ENCODE measurements at places on chromosomes 7 and 10.
A peak's percentile ranks its signal among the peaks of the same experiment; 100 is the strongest.

- DNase-seq, result no peak
These were observed 85.2 kb upstream of the SEMA3C start for GRCh38 chr7:81004098-81004497.

- DNase-seq, result peak; percentile 45
These were observed 301.5 kb downstream of the ZEB1 start for GRCh38 chr10:31620226-31621151.

DNA sequence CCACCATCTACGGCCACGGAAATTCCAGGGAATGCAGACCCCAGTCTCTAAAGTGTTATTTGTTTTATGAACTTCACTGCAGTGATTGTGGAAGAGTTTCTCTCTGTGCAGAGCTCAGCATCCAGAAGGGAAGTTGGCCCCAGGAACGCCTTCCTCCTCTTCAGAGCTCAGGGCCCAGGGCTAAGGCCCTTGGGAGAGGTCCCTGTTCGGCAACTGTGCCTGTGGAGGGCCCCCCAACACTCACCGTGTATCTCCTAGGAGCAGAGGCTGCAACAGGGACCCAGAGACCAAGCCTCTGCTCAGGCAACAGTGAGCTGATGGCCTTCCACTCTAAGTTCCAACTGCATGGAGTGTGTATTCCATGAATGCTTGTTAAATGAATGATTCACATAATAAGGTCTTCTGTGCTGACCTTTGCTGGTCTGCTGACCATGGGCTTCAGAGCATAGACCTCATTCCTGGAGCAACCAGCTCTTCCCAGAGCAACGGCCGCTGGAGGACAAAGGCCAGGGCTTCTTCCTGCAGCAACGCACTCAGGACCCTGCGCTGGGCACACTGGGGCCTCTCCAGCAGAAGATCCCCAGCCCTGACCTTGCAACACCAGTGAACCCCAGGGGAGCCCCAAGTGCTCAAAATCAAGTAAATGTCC, 7.7 kb downstream of the DIP2C start:
- no peak for DNase-seq

- DNase-seq, result no peak
These were observed 1.0 kb downstream of the ATE1 start for GRCh38 chr10:121926671-121927317.

DNA sequence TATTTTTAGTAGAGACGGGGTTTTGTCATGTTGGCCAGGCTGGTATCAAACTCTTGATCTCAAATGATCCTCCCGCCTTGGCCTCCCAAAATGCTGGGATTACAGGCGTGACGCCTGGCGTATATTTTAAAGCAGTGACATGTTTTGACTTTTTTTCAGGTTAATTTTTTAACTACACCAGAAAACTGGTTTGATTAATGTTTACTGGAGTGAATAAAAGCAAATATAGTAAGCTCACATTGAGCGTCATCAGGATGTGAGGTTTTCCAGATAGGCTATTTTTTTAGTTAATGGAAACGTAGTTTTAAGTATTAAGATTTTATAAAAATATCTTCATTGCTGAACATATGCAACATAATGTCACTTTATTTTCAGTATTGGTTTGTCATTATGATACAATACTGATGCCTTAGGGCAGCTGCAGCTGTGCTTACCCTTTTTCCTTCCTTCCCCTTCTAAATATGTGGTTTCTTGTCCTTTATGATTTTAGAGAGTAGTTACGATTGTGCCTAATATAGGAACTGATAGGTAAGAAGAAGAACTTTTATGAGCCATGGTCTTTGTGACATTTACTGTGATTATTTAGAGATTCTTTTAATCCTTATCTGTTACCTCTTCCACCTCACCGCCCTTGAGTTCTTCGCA, 37.3 kb downstream of the TMEM60 start:
- DNase-seq, result no peak

DNA sequence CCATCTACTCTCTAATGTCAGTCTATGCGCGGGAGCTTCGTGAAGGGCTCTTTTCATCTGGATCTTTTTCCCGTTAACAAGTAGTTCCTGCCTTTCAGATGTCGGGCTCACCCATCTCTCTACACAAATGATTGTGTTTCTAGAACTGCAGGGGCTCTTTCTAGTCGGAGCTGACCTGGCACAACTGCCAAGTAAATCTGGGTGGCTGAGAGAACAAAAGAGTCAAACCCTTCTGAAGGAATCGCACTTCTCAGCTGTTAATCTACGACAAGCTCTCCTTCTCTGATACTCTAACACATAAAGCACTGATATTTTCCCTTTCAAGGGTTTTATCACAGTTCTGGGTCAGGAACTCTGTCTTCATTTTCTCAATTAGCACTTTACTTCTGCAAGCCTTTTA, 144.7 kb downstream of the NRP1 start:
- DNase-seq, result no peak

DNA sequence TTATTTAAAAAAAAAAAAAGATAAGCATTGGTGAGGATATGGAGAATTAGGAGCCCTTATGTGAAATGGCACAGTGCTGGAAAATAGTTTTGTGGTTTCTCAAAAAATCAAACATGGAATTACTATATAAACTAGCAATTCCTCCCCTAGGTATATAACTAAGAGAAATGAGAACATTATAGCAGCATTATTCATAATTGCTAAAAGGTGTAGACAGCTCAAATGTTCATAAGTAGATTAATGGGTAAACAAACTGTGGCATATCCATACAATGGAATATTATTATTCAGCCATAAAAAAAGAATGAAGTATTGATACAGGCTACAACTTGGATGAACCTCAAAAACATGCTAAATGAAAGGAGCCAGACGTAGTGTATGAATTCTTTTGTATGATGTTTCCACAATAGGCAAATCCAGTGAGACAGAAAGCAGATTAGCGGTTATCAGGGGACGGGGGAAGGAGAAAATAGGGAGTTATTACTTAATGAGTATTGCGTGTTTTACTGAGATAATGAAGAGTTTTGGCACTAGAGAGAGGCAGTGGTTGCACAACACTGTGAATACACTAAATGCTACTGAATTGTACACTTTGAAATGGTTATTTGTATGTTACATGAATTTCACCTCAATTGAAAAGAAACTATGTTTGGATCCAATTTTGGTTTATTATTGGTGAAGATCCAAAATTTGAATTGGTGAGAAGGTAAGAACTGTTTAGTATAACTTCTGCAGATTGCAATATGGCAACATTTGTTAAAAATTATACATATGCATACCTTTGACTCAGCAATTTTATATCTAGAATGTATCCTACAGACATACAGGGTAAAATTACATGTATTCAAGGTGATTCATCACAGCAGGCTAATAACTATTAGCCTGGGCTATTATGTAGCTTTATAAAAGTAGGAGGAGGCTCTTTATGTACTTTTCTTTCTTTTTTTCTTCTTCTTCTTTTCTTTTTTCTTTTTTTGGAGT, 69.7 kb downstream of the VCL start:
- no peak for DNase-seq

GRCh38 chr7:103474956-103475355, 28.9 kb upstream of the SLC26A5 start:
- no peak for DNase-seq

DNA sequence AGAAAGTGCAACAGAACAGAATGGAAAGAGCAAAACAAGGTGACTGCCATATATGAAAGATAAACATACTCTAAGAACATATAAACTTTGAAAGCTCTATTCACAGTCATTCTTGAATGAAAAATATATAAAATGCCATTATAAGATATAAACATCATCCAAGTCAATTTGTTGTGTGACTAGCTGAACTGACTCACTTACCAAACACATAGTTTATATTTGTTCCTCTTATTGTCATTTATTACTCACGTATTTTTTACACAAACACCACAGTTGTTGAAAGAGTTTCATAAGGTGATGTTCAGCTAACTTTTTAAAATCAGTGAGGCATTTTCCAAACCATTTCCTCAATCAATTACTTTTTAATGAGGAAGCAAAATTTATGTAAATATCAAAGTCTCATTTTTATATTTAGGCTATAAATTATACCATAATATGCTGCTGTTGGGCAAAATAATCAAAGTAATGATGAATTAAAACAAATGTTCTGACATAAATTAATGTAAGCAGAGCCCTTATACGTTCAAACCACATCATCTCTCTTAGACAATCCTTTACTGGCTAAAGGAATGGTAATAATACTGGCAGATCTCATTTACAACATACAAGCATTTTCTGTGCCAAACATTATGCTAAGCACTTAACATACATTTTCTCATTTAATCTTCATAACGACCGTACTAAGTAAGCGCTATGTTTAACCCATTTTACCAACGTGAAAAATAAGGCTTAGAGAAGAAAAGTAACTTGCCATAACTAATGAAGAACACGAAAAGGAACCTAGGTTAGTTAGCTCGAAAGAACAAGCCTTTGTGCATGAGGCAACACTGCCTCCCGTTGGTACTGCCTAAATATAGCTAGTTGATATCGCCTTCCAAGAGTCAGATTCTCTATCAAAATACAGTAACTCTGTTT, 7.3 kb downstream of the LRRN3 start:
- peak; percentile 37 for DNase-seq

DNA sequence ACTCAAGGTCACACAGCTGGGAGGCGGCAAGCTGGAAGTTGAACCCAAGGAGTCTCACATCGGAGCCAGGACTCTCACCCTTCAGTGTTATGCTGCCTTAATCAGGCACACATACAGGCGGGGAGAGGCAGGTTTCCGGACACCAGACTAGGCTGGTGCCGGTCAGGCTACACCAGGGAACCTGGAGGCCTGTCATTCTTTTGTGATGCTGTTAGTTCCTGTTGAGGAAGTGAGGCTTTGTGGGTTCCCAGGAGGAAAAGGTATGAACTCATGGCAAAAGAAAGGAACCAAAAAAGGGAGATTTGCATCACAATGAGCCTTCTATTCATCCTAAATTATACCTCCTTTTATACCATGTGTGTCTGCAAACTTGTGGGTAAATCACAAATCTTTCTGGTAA, 103.8 kb downstream of the TCF7L2 start:
- DNase-seq, result no peak

- no peak for DNase-seq
These were observed 17.1 kb upstream of the ZNF800 start for GRCh38 chr7:127409629-127410028.

GRCh38 chr10:118570591-118570990, 24.9 kb downstream of the PRLHR start:
- no peak for DNase-seq

GRCh38 chr7:109967406-109967805, 1123.5 kb upstream of the LRRN3 start:
- no peak for DNase-seq

- DNase-seq, result peak; percentile 74
These were observed 509.5 kb upstream of the CELF2 start for GRCh38 chr10:10508211-10508610.

DNA sequence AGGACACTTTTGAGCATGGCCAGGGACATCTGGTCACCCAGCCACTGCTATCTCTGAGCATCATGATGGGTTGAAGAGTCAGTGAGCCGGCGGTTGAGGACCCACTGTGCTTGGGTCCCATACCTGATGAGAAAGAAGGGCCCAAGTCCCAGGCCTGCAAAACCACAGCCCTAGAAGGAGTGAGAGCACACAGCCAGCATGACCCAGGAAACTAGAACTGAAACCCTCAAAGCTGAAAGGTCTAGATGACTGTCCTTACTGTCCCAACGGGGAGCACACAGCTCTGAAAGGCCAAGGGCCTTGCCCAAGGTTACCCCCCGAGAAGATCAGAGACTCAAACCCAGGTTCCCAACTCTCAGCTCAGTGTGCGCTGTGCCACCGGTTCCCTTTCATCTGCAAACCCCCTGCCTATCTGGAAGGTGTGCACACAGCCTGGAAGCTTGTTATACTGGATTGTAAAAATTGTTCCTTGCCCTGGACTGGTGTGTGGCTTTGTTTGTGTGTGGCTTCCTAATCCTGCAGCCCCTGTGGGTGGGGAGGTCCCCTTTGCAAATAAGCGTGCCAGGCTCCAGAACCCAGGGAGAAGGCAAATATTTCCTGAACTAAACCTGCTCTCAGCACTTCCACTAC, 22.6 kb upstream of the PSAP start:
- no peak for DNase-seq

DNA sequence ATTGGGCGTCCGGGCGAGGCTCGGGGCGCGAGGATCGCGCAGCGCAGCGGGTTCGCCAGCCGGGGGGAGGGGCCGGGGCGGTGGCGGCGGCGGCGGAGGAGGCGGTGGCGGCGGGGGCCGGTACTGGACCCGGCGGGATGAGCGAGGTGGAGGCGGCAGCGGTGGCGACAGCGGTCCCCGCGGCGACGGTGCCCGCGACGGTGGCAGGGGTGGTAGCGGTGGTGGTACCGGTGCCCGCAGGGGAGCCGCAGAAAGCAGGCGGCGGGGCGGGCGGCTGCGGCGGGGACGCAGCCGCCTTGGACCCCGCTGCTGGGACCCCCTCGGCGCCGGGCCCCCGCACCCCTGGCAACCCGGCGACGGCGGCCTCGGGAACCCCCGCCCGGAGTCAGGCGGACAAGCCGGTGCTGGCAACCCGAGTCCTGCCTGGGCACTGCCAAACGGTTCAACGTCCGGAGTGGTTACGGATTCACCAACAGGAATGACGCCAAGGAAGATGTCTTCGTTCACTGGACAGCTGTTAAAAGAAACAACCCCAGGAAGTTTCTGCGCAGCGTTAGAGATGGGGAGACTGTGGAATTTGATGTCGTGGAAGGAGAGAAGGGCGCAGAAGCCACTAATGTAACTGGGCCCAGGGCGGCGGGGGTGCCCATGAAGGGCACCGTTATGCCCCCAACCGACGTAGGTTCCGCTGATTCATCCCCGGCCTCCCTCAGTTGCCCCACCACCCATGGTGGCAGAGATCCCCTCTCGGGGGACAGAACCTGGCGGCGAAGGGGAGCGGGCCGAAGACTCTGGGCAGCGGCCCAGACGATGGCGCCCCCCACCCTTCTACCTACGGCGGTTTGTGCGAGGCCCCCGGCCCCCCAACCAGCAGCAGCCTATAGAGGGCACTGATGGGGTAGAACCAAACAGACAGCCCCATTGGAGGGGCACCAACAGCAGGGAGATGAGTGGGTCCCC, 100.3 kb upstream of the CPXM2 start:
- peak; percentile 5 for DNase-seq

GRCh38 chr7:118312966-118313365, 88.5 kb downstream of the ANKRD7 start:
- no peak for DNase-seq

GRCh38 chr10:49534670-49535381, 4.1 kb downstream of the ERCC6 start:
- no peak for DNase-seq

GRCh38 chr7:40516376-40516775, 381.6 kb downstream of the SUGCT start:
- DNase-seq, result no peak

DNA sequence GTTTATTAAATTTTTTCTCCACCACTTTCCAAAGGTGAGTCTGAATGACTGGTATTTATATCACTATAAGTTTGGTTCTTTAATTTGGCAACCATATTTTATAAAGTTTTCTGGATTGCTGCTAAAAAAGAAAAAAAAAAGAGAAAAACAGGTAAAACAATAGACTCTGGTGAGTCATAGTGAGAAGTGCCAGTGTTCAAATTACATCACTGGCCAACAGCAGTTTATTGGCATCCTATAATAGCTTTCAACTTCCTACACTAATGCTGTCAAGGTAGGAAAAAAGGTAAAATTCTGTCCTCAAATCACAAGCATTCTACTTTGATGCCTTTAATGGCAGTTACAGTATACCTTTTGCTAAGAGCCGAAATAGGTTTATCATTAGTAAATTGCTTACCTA, 808.8 kb downstream of the GRM8 start:
- DNase-seq, result no peak

- DNase-seq, result no peak
These were observed 466.1 kb downstream of the GRID1 start for GRCh38 chr10:85900487-85900886.

- DNase-seq, result peak; percentile 8
These were observed 30.0 kb upstream of the KNDC1 start for GRCh38 chr10:133129859-133130495.
